ENCODE measurements at places on chromosomes 16 and 17. TPM values are rescaled to one million over a fixed set of nuclear protein-coding genes. Genes with fewer than 3 reads are reported as not detected.

DNA sequence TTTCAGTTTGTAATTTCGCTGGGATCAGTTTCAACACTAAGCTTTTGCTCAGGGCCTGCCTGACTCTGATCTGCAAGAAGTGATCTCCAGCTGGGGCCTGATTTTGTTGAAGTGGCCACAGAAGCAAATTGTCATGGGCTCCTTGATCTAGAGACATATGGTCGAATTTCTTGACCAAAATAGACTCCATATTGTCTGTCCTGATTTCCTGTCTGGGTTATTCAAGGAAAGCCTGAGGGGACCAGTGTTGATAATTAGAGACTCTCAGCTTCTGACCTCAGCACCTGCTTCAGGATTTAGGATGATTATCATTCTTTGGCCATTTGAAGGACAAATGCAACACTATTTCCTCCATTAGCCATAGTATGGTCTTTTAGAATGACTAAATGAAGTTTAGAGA is 48.9 kb upstream of the MSI2 start:
- DNase-seq = no peak

CA5A gene
- not detected for total RNA-seq

- DNase-seq = no peak
Measured at GRCh38 chr16:85307552-85308364, 195.5 kb upstream of the CIBAR2 start.

KRTAP1-5 gene
- 16.4 TPM for total RNA-seq

DNA sequence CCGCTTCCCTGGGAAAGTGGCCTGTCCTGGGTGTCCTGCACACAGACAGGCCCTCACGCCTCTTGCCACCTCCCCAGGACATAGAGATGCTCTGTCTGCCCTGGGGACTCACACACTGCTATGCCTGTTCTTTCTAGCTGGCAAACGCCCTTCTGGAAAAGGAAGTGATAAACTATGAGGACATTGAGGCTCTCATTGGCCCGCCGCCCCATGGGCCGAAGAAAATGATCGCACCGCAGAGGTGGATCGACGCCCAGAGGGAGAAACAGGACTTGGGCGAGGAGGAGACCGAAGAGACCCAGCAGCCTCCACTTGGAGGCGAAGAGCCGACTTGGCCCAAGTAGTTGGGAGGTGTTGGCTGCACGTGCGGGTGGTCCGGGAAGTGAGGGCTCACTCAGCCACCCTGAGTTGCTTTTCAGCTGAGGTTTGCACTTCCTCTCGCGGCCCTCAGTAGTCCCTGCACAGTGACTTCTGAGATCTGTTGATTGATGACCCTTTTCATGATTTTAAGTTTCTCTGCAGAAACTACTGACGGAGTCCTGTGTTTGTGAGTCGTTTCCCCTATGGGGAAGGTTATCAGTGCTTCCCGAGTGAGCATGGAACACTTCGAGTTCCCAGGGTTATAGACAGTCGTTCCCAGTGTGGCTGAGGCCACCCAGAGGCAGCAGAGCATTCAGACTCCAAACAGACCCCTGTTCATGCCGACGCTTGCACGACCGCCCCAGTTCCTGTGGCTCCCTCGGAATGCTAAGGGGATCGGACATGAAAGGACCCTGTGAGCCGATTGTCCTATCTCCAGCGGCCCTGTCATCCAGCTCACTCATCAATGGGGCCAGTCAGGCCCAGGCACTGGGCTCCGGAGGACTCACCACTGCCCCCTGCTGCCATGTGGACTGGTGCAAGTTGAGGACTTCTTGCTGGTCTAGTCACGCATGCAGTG is 3.5 kb upstream of the RPL13 start:
- DNase-seq = peak; percentile 59

GRCh38 chr16:56625943-56626654 is 518 bp downstream of the MT1E start:
- peak; percentile 81 for DNase-seq

CLEC18C gene
- 0.43 TPM for total RNA-seq

- no peak for DNase-seq
Measured at GRCh38 chr16:1057252-1057932, 15.2 kb upstream of the SSTR5 start.

DNA sequence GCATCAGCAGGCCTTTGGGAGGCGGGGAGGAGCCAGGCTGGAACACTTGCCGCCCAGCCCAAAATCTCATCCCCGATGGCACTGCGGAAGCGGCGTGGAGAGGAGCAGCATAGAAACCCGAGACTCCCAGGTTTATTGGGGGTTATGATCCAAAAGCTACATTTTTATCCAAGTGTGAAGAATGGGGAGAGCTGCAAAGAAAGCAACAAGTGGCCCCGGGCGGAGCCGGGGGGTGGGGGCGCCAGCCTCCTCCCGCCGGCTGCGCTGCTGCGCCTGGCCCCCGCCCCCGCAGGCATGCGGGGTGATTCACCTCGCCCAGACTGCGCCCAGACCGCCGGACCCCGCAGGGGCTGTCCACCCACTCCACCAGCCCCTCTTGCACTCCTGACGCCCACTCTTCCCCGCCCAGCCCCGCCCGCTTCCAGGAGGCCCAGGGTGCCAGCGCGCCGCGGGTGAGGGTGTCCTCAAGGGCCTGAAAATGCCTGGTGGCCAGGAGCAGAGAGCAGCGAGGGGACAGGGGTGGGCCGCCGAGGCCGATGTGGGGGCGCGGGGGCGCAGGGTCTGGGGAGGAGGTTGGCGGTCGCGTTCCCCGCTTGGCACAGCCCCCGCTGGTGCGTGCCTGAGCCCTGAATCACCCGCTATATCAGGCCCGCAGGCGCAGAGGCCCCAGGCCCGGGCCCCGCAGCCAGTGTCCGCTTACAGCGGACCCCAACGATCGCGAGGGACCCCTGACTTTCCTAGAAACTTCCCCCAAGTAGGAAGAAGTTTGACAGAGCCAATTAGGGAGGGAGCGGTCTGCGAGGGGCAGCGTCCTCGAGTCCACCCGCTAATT is 1.3 kb downstream of the CAVIN1 start:
- DNase-seq = peak; percentile 60
